ENCODE measurements at places on chromosomes 5 and 9. TPM values are rescaled to one million over a fixed set of nuclear protein-coding genes. Genes with fewer than 3 reads are reported as not detected.

The TMEM252 gene
- not detected for total RNA-seq

The ORM2 gene
- not detected for total RNA-seq

The GABBR2 gene
- 0.41 TPM for total RNA-seq

The ANKRD31 gene
- 0.51 TPM for total RNA-seq

The SLC34A3 gene
- not detected for total RNA-seq

The SLC35D2 gene
- 10.8 TPM for total RNA-seq

The FBLL1 gene
- total RNA-seq = 6.9 TPM

DNA sequence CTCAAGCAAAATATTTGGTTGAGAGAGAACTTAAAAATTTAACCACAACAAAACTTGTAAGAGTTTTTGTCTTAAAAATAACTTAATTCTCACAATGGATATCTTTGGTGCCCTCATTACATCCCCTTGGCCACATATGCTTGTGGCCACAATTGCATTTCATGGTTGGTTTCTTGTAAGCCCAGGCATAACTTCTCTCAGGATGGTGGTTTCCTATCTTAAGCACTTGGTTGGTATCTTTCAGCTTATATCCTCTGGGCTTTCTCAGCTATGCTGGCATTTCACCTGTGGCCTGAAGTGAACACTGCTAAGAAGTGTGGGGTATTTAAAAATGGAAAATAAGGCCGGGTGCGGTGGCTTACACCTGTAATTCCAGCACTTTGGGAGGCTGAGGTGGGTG is 212.4 kb upstream of the MEF2C start:
- DNase-seq = no peak

GRCh38 chr5:74670396-74671038 is 14.5 kb upstream of the HEXB start:
- DNase-seq = no peak

DNA sequence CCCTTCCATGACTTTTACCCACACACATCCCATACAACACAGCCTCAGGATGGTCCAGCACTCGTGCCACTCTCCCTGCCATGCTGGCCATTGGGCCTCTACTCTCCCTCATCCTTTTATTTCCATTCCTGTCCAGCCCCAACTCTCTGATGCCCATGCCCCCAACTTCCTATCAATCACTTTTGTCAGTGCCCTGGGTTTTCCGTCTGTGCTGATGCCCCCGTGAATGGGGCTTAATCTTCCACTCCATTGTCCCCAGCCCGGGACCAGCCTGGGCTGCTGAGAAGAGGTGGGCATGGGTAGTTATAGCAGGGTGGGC is 12.6 kb upstream of the ACSL6 start:
- no peak for DNase-seq

GRCh38 chr5:116524966-116525365 is 49.7 kb downstream of the SEMA6A start:
- DNase-seq = no peak

GRCh38 chr5:175870820-175871447 is 444 bp upstream of the CPLX2 start:
- no peak for DNase-seq

DNA sequence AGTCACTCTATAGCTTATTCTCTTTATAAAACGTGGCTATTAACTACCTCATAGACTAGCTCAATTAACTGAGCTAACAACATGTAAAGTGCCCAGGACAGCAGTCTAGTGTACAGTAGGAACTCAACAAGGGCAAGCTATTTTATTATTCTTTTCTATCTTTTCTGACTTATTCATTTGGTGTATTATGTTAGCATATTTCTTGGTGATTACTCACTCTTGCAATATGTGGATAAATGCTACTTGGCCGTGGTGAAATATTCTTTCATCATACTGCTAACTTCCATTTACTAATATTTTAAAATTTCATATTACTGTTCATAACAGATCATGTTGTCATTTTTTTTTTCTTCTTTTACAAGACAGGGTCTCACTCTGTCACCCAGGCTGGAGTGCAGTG is 4.9 kb downstream of the SLC25A51 start:
- no peak for DNase-seq

- no peak for DNase-seq
These were observed 883.6 kb downstream of the TAF11L14 start for GRCh38 chr5:18517641-18518380.

GRCh38 chr5:136076881-136077445 is 48.2 kb downstream of the TGFBI start:
- DNase-seq = no peak

DNA sequence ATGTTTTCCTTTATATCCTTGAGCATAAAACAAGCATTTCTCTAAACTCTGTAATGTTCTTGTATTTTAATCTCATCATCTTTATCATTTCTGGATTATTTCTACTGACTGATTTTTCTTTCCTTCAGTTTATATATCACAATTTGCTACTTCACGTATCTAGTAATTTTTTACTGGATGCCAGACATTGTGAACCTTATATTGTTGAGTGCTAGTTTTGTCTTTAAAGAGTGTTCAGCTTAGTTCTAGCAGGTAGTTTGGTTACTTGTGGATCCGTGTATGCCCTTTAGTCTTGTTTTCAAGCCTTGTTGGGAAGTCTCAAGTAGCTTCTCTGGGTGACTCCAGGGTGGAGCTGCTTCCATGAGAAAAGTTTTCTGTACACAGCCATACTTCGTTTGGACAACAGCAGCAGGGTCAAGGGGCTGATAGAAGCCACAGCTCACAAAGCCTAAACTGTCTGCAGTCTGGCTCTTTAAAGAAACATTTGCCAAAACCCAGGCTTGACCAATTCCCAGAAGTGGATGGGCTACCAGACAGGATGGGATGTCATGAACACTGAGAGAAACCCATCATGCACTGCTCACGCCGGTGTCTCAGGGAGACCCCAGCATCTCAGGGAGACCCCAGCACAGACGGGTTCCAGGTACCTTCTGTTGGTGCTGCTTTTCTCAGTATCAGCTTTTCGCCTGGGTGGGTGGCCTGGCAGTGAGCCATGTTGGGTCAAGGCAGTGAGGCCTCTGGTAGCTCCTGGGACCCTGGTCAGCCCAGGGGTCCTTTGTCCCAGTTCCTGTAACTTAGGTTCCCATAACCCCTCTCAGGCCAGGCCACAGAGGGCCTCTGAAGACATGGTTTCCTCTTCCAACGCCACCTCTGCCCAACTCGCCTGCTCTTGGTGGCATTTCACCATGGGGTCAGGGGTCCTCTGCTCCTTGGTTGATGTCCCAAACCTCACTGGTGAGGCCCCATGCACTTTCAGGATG is 29.1 kb downstream of the TRIP13 start:
- no peak for DNase-seq

DNA sequence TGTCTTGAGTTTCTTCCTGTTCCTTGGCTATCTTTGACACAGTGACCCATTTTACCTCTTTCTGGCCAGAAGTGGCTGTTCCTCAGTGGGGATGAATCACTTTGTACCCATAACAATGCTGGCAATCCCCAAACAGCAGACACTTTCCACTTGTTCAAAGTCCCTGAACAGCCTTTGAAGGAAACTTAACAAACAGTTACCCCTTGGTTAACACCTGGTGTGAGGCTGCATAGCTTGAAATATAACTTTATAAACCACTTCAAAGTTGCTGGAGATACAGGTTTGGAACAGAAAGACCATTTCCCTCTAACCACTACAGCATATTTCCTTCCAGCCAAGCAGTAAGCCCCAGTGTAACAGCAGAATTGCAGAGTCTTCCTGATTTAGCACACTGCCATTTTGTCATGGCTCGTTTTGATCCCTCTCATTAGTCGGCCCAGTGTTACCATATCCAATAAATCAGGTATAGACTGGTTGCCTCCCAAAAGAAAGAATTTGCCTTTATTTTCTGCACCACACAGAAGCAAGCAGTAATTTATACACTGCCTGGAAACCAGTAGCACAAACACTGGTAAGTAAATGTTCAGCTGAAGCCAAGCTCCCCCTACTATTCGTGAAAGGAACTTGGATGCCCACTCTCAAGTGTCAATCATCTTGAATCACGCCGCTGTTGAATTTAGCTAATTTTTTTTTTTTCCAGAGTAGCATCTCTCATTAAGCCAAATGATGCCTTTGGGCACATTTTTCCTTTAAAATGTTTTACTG is 225.9 kb downstream of the PIK3R1 start:
- DNase-seq = no peak

DNA sequence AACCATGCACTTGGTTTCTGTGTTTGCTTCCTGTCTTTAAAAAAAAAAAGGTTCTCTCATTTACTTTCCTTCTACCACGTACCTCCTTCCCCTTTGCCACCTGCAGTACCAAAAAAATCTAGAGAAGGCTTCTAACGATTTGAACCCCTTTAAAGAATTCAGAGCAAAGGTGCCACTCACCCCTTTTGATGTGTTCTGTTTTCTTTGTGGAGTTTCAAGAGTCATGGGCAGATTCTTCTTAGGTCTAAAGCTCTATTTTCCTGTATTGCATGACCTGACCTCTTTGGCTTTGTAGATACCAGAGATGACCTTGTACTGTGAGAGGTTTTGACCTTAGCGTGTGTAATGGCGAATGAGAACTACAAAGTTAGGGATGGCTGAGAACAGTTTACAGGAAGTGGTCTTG is 29.0 kb downstream of the TXNDC8 start:
- no peak for DNase-seq

GRCh38 chr5:142722896-142723295 is 37.0 kb upstream of the FGF1 start:
- DNase-seq = no peak

DNA sequence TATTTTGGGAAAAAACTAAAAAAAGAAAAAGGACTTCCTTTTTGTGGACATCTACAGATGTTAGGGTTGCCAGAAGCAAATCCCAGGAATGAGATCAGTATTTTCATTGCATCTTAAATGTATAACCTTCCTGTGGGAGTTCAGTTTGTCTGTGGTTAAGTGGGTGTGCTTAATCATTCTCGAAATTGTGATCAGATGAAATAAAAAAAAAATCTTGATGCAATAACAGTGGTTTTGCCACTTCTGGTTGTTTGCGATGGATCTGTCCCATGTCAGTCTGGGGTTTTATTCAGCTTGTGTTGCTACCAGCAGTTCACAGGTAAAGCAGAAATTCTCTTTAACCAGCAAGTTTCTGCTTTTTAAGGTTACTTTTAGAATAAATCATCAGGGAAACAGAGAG is 179.0 kb downstream of the MAN2A1 start:
- DNase-seq = no peak
